Activated naive CD8-positive, alpha-beta T cell treated with anti-CD3 and anti-CD28 coated beads for 36 hours (primary cell): ENCODE measurements at places on chromosomes 12 and 14.

DNA sequence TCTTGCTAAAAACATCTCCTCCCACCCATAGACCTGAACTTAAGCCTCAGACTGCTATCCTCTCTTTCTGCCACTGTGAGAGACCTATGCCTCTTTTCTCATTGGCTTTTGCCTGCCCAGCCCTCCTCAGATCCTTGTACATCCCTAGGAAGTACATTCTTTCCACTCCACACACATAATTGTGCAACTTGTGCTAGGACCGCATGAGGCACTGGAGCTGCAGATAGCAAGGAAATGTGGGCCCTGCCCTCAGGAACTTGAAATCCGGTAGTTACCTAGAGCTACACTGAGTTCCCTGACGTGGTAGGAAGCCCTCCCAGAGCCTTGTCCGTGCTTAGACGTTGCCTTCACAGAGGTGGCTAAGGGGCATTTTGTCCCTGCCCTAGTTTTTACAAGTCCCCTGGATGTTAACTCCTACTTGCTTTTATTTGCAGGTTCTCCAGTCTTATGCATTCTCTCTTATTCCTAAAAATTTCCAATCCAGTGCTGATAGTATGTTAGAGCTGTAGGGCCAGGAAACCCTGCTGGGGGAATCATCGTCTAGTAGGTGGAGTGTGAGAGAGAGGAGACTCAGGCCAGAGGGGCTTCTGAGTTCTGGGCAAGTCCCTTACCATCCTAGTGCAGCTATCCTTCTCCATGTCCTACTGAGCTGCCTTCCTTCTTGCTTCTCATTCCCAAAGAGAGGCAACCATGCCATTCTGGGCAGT, 41.3 kb downstream of the NTF3 start:
- no peaks in the 10 kb centered on the region for H3K4me1 ChIP-seq
- no peak overlapping the region for H3K27ac ChIP-seq
- peaks cover 16% of the 10 kb centered on the region for H3K27me3 ChIP-seq
- H3K4me3 ChIP-seq = no peak overlapping the region
- H3K36me3 ChIP-seq = no peaks in the 10 kb centered on the region
- no peak for DNase-seq

DNA sequence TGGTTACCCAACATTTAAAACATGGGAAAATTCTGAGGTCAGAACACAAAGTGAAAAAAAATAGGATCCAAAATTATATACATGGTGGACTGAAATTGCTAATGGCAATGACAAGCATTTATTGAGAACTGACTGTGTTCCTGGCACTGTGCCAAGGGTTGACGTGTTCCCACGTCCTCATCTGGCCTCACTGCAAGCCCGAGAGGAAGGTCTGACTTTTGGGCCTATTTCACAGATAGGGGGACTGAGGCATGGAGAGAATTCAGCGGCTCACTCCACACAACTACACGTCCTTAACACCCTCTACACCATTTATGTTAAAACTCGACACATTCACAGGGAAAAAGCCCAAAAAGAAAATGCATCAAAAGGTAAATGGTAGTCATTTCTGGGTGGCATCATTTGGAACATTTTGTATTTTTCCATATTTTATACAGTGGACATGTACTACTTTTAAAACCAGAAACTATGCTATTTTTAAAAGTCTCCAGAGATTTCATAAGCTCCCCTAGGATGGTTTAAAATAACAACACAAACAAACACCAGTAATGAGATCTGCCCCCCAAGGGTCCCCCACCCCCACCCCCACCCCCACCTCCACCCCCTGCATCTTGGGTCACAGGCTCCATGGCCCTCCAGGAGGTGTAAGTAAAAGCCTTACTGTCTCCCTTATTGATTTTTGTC, 27.7 kb downstream of the CLMN start:
- H3K36me3 ChIP-seq = peaks cover 3% of the 10 kb centered on the region
- H3K4me3 ChIP-seq = no peak overlapping the region
- peaks cover 20% of the 10 kb centered on the region for H3K27me3 ChIP-seq
- no peak for DNase-seq
- peaks cover 4% of the 10 kb centered on the region for H3K4me1 ChIP-seq

- H3K36me3 ChIP-seq = no peaks in the 10 kb centered on the region
- H3K4me3 ChIP-seq = no peak overlapping the region
- peaks cover 14% of the 10 kb centered on the region for H3K27me3 ChIP-seq
- H3K4me1 ChIP-seq = no peaks in the 10 kb centered on the region
- DNase-seq = no peak
Observed at GRCh38 chr14:61247935-61248334, 33.2 kb downstream of the TMEM30B start.

DNA sequence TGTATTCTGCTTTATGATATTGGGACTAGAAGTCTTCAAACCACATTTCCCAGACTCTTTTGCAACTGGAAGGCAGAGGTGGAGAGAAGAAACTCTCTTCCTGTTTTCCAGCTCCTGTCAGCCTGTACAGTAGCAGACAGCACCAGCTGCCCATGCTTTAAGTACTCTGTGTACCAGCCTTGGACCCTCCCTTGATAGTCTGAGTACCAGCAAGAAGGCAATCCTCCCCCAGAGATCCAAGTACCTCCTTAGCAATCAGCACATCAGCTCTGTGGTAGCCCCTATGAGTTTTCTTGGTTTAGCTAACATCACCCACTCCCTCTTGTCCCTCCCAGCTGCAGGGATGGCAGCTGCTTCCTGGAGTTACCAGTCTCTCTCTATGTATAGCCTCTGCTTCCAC, 56.3 kb downstream of the STXBP6 start:
- H3K4me3 ChIP-seq = no peak overlapping the region
- DNase-seq = no peak
- no peak overlapping the region for H3K27ac ChIP-seq
- H3K36me3 ChIP-seq = no peaks in the 10 kb centered on the region
- H3K27me3 ChIP-seq = peaks cover 3% of the 10 kb centered on the region

DNA sequence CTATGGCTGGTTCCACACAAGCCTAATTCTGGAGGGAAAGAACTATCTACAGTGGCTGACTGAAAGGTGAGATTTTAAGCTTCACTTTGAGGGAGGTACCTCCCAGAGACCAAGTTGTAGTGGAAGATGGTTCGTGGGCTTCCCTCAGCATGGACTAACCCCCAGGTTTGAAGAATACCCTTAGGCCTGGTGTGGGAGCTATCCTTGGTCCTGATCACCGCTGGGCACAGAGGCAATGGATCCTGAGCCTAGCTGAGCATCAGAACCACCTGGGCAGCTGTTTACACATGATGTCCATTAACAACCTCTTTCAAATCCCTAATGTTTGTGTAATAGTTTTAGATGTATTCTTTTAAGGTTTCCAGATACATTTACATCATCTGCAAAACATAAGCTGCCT, 10.3 kb downstream of the DAO start:
- H3K27ac ChIP-seq = no peak overlapping the region
- H3K36me3 ChIP-seq = no peaks in the 10 kb centered on the region
- no peaks in the 10 kb centered on the region for H3K27me3 ChIP-seq
- H3K4me3 ChIP-seq = no peak overlapping the region
- DNase-seq = no peak

- H3K4me1 ChIP-seq = no peaks in the 10 kb centered on the region
- no peak overlapping the region for H3K27ac ChIP-seq
- peaks cover 9% of the 10 kb centered on the region for H3K27me3 ChIP-seq
- H3K4me3 ChIP-seq = no peak overlapping the region
- no peak for DNase-seq
Observed at GRCh38 chr12:59389968-59390576, 205.8 kb upstream of the SLC16A7 start.

- no peaks in the 10 kb centered on the region for H3K36me3 ChIP-seq
- H3K27ac ChIP-seq = no peak overlapping the region
- H3K27me3 ChIP-seq = no peaks in the 10 kb centered on the region
- H3K4me1 ChIP-seq = no peaks in the 10 kb centered on the region
Observed at GRCh38 chr12:83932011-83932410, 980.6 kb downstream of the SLC6A15 start.

DNA sequence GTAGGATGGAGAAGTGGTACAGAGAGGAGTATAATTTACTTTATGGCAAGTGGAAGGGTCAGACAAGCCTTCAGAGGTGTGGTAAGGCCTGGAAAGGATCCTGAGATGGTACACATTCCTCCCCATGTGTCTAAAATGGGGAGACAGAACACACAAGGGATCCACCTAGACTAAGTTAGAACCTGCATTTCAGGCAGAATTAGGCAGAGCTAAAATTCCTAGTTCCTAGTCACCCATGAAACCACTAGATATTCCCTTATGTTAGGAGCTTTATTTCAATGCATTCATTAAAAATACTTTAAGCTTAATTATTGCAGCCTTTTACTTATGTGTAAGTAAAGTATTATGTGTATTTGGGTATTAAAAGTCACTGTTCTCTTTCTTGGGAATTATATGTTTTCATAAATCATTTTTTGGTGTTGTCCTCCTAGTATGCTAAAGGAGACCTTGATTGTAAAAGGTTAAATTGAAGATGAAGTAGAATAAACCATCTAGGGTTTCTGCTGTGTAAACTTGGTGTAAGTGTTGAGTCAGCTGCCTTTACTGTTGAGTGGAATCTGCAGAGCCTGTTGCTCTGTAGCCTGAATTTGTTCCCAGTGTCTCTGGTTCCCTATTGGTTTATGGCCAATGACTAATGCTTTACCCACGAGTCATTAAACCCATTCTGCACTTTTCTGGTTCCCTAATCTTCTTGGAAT, 423.2 kb downstream of the ATP23 start:
- no peak overlapping the region for H3K4me3 ChIP-seq
- H3K4me1 ChIP-seq = no peaks in the 10 kb centered on the region
- no peaks in the 10 kb centered on the region for H3K27me3 ChIP-seq
- no peak overlapping the region for H3K27ac ChIP-seq

DNA sequence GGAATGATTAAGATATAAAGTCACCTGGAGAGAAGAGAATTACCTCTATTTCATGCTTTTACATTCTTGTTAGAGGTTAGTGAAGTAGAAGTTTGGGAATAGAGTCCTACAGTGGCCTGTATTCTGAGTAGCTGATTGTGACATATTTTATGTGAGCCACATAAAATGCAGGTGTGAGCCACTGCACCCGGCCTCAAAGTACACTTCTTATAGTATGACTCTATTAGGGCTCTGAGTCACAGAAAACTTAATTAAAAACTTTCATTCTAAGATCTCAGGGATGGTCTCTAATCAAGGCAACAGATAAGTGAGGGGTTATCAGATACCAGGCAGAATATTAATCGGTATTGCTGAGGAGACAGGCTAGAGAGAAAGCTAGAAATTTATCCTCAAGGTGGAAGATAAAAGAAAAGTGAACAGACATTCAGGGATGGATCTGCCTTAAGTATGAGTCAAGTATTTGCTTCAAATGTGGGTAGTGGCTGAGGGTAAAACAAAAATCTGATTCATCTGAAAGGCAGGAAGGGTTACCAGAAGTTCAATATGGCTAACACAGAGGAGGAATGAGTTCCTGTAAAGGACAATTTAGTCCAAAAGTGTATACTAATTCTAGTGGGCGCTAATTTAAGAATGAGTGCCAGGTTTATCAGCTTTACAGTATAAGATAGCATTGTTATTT, 5.5 kb upstream of the G2E3 start:
- no peaks in the 10 kb centered on the region for H3K36me3 ChIP-seq
- H3K27me3 ChIP-seq = no peaks in the 10 kb centered on the region

- no peak for DNase-seq
- no peaks in the 10 kb centered on the region for H3K4me1 ChIP-seq
- no peaks in the 10 kb centered on the region for H3K27me3 ChIP-seq
- H3K27ac ChIP-seq = no peak overlapping the region
- no peak overlapping the region for H3K4me3 ChIP-seq
Observed at GRCh38 chr12:126960709-126961108, 1306.3 kb upstream of the TMEM132C start.

- no peak for DNase-seq
- peaks cover 1% of the 10 kb centered on the region for H3K4me1 ChIP-seq
- H3K27me3 ChIP-seq = no peaks in the 10 kb centered on the region
- H3K36me3 ChIP-seq = peaks cover 31% of the 10 kb centered on the region
- no peak overlapping the region for H3K4me3 ChIP-seq
Observed at GRCh38 chr12:57367121-57367520, 63.7 kb downstream of the R3HDM2 start.

DNA sequence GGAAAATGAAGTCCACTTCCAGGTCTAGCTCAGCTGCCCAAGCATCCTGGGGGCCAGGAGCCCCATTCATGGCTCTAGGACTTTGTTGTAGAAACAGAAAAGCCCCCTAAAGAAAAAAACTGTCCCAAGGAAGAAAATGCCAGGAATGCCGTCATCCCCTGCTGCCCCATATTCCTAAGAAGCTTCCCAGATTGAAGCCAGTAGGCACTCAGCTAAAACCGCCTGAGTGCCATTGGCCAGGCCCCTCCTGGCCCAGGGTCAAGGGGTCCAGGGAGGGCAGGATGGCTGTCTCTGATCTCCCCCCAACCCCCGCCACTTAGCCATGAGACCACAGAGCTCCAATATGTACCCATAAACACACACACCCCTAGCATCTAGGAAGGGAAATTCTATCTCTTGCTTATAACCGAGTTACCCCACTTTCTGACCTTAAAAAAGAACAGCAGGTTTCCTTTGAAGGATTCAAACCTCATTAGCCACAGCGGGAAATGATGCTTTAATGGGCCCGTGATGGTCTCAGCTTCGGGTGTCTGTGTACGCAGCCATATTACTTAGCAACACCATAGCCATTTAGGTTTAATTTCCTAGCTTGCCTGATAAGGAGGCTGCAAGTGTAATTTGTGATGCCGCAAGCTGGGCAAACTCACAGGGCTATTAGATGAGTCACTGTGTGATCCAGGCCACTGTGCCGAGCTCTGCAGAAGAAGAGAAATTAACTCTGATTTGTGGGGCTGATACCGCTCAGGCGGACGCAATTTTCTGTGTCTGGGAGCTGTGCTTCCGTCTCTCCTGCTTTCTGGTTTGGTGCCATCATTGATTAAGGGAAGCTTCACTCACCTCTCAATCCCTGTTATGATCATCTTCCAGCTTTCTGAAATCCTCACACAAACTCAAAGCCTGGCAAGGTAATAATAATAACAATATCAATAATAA, 84.2 kb downstream of the GCH1 start:
- H3K4me1 ChIP-seq = no peaks in the 10 kb centered on the region
- DNase-seq = no peak
- no peak overlapping the region for H3K27ac ChIP-seq
- H3K4me3 ChIP-seq = no peak overlapping the region
- peaks cover 8% of the 10 kb centered on the region for H3K27me3 ChIP-seq
- H3K36me3 ChIP-seq = no peaks in the 10 kb centered on the region

DNA sequence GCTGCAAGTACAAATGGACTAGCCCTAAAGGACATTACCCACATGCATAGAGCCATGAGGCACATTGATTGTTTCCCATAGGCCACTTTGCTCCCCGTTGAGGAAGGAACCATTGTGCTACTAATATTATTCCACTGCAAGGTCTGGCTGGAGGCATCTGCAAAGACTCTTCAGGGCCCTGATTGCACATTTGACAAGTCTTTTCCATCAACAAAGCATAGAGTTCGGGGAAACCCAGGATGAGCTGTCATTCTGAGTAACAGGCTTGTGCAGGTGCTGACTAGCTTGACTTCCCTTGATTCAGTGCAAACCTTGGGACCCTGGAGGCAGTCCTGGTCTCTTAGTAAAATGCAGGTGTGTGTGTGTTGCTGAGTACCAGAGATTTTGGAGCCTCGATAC, 73.8 kb downstream of the SUSD6 start:
- peaks cover 64% of the 10 kb centered on the region for H3K4me1 ChIP-seq
- no peaks in the 10 kb centered on the region for H3K27me3 ChIP-seq
- H3K4me3 ChIP-seq = peak overlapping the region; percentile 12
- H3K36me3 ChIP-seq = peaks cover 29% of the 10 kb centered on the region
